ENCODE measurements at places on chromosomes 6 and 20. TPM values are rescaled to one million over a fixed set of nuclear protein-coding genes. Genes with fewer than 3 reads are reported as not detected.

DNA sequence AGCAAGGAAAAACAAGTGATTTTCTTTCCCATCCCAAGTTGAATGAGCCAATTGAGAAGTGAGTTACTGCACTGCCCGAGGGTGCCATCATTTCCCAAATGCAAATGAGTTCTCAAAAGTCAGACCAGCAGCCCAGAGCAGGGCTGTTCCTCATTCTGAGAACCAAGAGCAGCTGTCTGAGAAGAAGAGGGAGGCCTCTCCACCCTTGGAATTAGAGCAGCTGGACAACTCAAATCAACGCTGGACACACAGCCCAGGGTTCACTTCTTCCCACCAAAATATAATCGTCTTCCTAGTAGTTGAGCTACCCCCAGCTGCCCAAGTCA, 4.6 kb upstream of the PREX1 start:
- DNase-seq, result no peak
- H3K4me3 ChIP-seq, result no peak overlapping the region
- H3K4me1 ChIP-seq, result no peaks in the 10 kb centered on the region
- H3K27me3 ChIP-seq, result peaks cover 6% of the 10 kb centered on the region
- no peak overlapping the region for H3K27ac ChIP-seq
- H3K36me3 ChIP-seq, result no peaks in the 10 kb centered on the region

- no peak for DNase-seq
- peaks cover 9% of the 10 kb centered on the region for H3K4me1 ChIP-seq
- H3K36me3 ChIP-seq, result peaks cover 23% of the 10 kb centered on the region
Observed at GRCh38 chr20:62145688-62146018, 2.1 kb downstream of the SS18L1 start.

GRCh38 chr20:5539691-5540090, 210.5 kb upstream of the SHLD1 start:
- no peak overlapping the region for H3K4me3 ChIP-seq
- no peak overlapping the region for H3K27ac ChIP-seq
- no peak for DNase-seq
- H3K36me3 ChIP-seq, result 0 out of 3 replicates have a peak, but pooled peaks cover 1% of the 10 kb centered on the region
- H3K27me3 ChIP-seq, result no peaks in the 10 kb centered on the region
- H3K4me1 ChIP-seq, result no peaks in the 10 kb centered on the region

LY6G6C gene
- 0.24 TPM for total RNA-seq
